ENCODE measurements at places on chromosomes 11 and 22.

DNA sequence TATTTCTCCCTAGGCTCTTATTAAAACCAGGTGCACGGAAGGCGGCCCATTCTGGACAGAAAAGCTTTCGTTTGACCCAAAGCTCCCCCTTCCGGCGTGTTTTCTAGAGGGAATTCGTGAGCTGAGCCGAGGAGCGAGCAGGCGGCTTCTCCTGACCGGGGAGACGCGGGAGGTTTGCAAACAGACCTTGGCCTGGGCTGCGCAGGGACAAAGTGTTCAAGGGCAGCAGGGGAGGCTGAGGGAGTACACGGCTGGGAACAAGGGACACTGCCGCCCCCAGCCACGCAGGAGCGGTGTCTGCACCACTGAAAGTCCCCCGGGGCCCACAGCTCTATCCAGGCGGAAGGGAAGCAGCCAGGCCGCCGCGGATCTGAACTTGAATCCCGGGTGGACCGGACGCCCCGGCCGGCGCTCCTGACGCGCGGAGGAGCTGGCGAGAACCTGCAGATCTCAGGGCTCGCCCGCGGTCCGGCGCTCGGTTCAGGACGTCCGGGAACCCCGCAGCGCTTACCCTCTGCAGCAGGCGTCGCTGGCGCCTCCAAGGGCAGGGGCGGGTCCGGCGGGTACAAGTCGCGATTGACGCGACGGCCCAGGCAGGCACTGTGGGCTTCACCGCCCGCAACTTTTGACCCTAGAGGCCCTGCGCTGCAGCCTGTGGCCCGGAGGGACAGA, 101.9 kb downstream of the WT1 start:
- no peak for DNase-seq

DNA sequence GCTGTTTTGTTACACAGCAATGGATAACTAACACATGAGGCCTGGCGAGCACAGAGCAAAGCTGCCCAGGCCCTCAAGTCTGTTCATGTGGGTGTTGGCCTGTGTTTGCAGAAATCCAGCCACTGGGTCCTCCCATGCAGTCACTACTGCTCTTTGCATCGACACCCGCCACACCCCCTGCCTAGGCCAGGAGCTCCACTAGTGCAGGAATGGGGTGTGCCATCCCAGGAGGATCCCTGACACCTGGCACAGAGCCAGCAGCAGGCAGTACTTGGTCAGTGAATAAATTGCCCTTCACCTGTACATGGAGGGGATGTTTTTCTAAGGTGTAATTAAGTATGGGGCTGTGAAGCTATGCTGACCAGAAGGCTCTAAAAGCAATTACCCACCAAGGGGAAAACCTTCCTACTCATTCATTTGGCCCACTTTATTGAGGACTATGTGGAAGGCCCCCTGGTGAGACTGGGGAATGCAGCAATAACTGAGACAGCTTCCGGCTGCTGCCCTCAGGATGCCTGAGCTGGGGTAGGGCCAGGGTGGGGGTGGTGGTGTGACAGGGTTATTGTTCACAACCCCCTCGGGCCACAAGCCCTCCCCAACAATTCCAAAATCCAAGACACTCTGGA, 160.8 kb downstream of the CRYBB2 start:
- no peak for DNase-seq

DNA sequence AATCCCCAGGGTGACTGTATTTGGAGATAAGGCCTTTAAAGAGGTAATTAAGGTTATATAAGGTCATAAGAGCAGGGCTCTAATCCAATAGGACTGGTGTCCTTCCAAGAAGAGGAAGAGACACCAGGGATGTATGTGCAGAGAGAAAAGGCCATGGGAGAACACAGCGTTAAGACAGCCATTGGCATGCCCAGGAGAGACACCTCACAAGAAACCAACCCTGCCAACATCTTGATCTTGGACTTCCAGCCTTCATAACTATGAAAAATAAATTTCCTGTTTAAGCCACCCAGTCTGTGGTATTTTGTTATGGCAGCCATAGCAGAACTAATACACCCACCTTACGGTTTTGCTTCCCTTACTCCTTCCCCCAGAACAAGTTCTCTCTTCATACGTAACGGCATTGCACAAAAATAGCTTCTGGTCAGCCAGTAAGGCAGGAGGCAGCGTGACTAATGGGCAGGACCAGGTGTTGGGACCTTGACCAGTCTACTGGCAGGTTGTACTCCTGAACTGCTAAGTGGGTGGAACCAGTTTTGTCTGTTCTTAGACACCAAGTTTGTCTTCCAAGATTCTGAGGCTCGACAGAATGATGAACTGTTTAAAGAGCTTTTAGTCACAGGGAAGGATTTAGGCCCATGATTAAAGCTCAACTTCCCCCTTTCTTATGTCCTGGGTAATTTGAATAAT, 31.9 kb upstream of the UPB1 start:
- no peak for DNase-seq

GRCh38 chr11:29782447-29782846, 234.4 kb downstream of the KCNA4 start:
- no peak for DNase-seq

DNA sequence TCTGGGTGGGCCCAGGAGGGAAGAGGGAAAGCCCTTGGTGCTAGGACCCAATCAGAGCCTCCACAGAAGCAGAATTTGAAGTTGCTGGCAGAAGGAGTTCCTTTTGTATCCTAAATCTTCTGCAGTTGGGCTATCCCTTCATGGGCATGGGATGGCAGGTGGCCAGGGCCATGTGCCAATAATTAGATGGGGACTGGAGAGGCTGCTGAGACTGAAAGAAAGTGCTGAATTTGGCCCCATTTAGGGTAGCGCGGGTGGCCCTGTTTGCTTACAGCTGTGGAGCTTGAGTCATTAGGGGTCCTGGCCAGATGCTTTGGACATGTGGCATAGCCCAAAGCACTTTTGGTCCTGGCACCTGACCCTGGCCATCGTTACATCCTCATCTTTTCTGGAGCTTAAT, 27.1 kb downstream of the PARVA start:
- DNase-seq, result no peak

GRCh38 chr11:27313157-27313821, 49.7 kb downstream of the CCDC34 start:
- DNase-seq, result no peak

- no peak for DNase-seq
These were observed 15.7 kb downstream of the LRP4 start for GRCh38 chr11:46902694-46903093.

DNA sequence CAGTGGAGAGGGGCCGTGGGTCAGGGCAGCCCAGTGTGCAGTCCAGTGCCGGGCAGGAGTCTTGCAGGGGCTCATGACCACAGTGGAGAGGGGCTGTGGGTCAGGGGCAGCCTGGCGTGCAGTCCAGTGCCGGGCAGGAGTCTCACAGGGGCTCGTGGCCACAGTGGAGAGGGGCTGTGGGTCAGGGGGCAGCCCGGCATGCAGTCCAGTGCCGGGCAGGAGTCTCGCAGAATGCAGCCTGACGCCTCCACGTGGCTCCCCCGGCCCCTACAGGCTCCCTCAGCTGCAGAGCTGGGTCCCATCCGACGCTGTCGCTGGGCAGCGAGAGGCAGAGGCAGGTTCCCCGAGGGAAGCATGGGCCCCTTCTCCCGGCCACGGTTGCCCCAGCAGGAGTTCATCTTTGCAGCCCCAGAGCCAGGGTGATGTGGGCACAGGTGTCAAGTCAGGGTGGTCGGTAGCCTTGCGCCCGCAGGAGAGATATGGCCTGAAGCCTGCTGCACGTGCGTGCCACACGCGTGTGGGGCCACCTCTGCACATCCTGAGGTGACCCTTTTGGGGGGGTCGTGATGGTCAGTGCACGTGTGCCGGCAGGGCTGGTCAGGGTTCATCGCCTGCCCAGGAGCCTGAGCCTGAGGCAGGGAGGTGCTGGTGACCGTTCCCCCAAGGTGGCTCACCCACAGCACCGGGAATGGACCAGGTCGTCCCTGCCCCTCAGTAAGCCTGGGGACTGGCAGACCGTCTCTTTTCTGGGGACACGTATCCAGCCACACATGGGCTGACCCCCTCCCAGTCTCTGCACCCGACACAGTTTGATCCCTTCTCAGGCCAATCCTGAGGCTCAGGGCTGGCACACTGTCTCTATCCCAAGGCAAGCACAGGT, 2.9 kb downstream of the IFITM5 start:
- no peak for DNase-seq

GRCh38 chr11:35419184-35419829, at the start of gene SLC1A2:
Gene SLC1A2, minus strand, starts transcription at chr11:35419558. Its CDS starts 592 bp downstream, at chr11:35418966.
- no peak for DNase-seq
